ENCODE measurements at places on chromosomes 1 and 21.
A peak's percentile ranks its signal among the peaks of the same experiment; 100 is the strongest.

- H3K27me3 ChIP-seq: peaks cover 3% of the 10 kb centered on the region
- no peak for DNase-seq
- no peak overlapping the region for H3K27ac ChIP-seq
- no peaks in the 10 kb centered on the region for H3K36me3 ChIP-seq
Measured at GRCh38 chr1:48563021-48563420, 91.0 kb upstream of the SPATA6 start.

GRCh38 chr1:202203238-202204039 is 9.8 kb downstream of the LGR6 start:
- no peak overlapping the region for H3K27ac ChIP-seq
- no peak overlapping the region for H3K4me3 ChIP-seq
- no peak for DNase-seq
- no peaks in the 10 kb centered on the region for H3K36me3 ChIP-seq

DNA sequence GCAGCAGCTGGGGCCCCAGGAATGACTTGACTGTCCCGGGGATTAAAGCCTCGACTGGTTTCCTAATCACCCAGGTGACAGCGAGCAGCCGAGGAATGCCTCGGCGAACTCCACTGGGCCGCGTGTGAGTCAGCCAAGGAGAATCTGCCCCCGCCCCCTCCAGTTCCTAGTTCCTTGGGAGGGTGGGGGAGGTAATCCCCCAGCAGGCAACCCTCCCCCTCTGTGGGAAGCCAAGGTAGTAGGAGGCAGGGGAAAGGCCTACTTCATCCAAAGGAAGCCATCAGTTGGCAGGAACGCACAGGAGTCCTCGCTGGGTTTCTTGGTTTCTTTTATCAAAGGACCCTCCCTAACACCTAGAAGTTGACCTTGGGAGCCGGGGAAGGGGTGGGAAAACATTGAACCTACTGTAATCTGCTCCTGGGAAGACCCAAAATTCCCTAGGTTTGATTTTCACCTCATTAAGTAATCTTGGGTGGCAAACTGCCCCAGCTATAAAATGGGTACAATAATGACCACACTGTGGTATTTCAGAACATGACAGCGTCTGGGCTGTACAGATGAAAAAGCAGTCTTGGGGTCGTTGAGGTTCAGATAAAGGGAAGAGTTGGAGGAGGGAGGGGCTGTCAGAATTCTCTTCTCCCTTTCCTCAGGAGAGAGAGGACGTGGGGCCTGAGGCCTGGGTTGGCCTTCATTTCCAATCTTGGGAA is 1.4 kb downstream of the TENT5B start:
- peak overlapping the region; percentile 56 for H3K4me3 ChIP-seq
- H3K4me1 ChIP-seq: peaks cover 35% of the 10 kb centered on the region

DNA sequence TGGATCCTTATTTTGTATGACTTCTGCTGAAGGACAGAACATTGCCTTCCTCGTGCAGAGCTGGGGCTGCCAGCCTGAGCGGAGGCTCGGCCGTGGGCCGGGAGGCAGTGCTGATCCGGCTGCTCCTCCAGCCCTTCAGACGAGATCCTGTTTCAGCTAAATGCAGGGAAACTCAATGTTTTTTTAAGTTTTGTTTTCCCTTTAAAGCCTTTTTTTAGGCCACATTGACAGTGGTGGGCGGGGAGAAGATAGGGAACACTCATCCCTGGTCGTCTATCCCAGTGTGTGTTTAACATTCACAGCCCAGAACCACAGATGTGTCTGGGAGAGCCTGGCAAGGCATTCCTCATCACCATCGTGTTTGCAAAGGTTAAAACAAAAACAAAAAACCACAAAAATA is 27.5 kb upstream of the KDM4A start:
- peak; percentile 12 for DNase-seq
- no peaks in the 10 kb centered on the region for H3K27me3 ChIP-seq
- H3K36me3 ChIP-seq: peaks cover 57% of the 10 kb centered on the region
- H3K27ac ChIP-seq: no peak overlapping the region
- H3K4me1 ChIP-seq: no peaks in the 10 kb centered on the region

DNA sequence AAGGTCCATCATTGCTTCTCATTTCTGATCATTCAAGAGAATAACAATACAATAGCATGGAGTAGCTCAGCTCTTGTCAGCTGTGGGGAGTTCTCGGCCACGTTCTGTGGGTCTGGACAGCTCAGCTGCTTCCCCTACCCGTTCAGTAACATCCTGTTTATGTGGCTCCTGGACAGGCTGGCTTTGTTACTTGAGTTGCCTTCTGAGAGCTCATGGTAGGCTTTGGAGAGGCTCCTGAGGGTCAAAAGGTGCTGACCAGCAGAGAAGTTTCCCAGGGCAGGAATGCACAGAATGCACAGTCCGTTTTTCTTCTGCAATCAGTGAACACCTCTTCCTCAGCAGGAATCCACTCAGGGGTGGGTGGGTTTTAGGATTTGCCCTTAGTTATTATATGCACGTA is 36.0 kb downstream of the KAZN start:
- no peaks in the 10 kb centered on the region for H3K27me3 ChIP-seq
- no peaks in the 10 kb centered on the region for H3K4me1 ChIP-seq
- H3K27ac ChIP-seq: no peak overlapping the region
- H3K4me3 ChIP-seq: no peak overlapping the region
- H3K36me3 ChIP-seq: no peaks in the 10 kb centered on the region

- H3K36me3 ChIP-seq: no peaks in the 10 kb centered on the region
- no peaks in the 10 kb centered on the region for H3K4me1 ChIP-seq
- H3K4me3 ChIP-seq: no peak overlapping the region
- DNase-seq: no peak
- H3K27ac ChIP-seq: no peak overlapping the region
Measured at GRCh38 chr1:10553118-10553517, 78.4 kb downstream of the PEX14 start.

DNA sequence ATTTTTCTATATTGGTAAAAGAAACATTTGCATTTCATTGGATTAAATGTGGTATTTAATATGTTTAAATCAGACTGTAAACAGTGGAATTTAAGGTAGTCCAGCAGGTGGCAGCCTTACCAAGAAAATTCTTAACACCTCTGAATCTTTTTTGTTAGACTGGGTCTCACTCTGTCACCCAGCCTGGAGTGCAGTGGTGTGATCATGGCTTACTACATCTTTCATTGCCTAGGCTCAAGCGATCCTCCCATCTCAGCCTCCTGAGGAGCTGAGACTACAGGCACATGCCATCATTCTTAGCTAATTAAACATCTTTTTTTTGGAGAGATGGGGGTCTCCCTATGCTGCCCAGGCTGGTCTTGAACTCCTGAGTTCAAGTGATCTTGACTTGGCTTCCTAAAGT is 98.8 kb downstream of the RABGAP1L start:
- no peaks in the 10 kb centered on the region for H3K36me3 ChIP-seq
- no peaks in the 10 kb centered on the region for H3K27me3 ChIP-seq
- H3K4me1 ChIP-seq: no peaks in the 10 kb centered on the region
- no peak for DNase-seq

DNA sequence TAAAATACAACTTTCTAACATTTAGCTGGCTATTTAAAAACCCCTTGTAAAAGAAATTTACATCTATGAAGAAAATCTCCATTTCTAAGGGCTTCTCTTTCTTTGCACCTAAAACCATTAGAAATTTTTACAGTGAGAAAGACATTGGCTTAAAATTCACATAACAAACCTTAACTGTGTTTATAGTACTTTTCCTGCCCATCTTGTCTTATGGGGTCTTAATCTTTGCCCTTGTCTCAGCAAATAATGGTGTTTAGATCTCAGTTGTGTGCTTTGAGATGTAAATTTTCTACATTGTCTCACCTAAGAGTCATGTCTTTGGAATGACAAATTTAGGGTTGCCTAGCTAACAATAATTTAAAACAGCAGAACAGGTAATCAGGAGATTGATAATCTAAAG is 71.5 kb downstream of the DDAH1 start:
- H3K27ac ChIP-seq: no peak overlapping the region
- DNase-seq: no peak
- H3K36me3 ChIP-seq: no peaks in the 10 kb centered on the region
- no peaks in the 10 kb centered on the region for H3K27me3 ChIP-seq
- no peaks in the 10 kb centered on the region for H3K4me1 ChIP-seq

DNA sequence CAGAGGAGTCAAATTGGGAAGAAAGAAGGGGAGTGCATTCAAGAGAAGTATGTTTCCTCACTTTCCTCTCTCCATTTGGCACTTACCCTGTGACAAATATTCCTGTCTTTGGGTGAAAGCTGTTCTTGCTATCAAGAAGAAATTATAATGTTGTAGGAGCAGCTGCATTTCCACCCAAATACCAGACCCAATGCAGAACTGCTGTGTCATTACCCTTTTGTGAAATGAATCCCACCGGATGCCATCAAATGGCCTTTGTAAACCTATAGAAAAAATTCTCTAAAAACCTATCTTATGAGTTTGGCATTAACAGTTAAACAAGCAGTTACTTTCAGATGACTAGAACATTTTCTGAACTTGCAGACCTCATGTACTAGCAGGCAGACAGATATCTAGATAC is 16.7 kb upstream of the PALMD start:
- no peak overlapping the region for H3K4me3 ChIP-seq
- H3K27me3 ChIP-seq: no peaks in the 10 kb centered on the region

- no peaks in the 10 kb centered on the region for H3K36me3 ChIP-seq
- H3K4me3 ChIP-seq: no peak overlapping the region
- no peak for DNase-seq
Measured at GRCh38 chr1:31749785-31750735, 14.1 kb downstream of the ADGRB2 start.

DNA sequence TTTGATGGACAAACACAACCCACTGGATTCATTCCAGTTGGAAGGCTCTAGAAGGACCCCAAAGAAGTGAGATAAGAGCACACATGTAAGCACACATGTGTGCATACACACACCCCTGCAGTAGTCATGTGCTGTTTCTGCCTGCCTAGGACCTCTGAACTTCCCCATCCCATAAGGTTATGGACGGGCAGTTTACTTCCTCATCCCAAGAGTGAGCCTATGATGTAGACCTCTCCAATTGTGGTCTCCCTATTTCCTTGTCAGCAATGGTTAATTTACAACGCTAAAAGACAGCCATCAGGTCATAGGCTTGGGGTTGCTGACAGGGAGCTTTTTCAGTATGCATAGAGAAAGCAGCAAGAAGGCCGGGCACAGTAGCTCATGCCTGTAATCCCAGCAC is 15.4 kb upstream of the ADAR start:
- peaks cover 19% of the 10 kb centered on the region for H3K36me3 ChIP-seq
- no peaks in the 10 kb centered on the region for H3K27me3 ChIP-seq
- H3K27ac ChIP-seq: no peak overlapping the region
- no peak for DNase-seq
- no peak overlapping the region for H3K4me3 ChIP-seq
- peaks cover 23% of the 10 kb centered on the region for H3K4me1 ChIP-seq

DNA sequence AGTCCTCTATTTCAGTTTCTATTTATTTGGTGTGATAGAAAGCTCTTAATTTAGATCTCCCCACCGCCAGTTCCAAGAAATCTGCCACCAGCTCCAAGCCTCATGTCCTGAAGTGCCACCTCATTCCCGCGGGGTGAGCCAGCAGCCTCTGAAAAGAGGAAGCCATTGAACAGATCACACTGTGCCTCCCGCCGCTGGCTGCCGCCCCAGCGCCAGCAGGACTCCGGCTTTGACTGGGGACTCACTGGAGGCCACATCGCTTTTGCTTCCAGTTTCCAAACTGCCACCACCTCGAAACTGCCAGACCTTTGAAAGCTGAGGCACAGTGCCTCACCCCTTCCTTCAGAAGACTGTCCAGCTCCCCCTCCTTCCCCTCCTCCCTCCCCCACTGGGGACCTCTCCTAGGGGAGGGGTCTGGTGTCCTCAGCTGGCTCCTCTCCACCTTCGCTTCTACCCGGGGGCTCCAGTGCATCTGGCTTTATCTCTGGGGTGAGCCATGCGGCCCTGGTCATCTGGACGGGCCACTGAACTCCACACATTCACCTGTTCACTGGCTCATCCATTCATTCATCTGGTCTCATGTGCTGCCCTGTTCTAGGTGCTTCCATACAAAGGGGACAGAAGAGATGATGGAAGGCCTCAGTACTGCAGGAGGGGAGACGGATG is 58.9 kb downstream of the VPS26C start:
- H3K4me1 ChIP-seq: peaks cover 16% of the 10 kb centered on the region
- no peaks in the 10 kb centered on the region for H3K27me3 ChIP-seq
- H3K27ac ChIP-seq: no peak overlapping the region
- peaks cover 3% of the 10 kb centered on the region for H3K36me3 ChIP-seq
- peak; percentile 85 for DNase-seq
- no peak overlapping the region for H3K4me3 ChIP-seq

DNA sequence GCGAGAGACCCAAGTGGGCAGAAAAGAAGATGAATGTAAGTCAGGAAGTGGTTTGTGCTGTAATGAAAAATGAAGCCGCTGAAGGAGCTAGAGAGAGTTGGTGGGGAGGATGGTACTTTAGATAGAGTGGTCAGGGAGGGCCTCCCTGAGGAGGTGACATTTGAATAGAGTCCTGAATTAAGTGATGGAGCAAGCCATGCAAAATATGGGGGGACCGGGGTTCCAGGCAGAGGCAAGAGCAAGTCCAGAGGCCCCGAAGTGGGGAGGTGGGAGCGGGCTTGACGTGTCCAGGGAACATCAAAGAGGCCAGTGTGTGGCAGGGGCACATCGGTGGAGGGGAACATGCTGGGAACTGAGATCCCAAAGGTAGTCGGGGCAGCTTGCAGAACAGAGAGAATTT is 43.1 kb downstream of the OPRD1 start:
- no peak overlapping the region for H3K4me3 ChIP-seq
- H3K27me3 ChIP-seq: peaks cover 13% of the 10 kb centered on the region
- H3K4me1 ChIP-seq: no peaks in the 10 kb centered on the region
- H3K27ac ChIP-seq: no peak overlapping the region
- DNase-seq: no peak

DNA sequence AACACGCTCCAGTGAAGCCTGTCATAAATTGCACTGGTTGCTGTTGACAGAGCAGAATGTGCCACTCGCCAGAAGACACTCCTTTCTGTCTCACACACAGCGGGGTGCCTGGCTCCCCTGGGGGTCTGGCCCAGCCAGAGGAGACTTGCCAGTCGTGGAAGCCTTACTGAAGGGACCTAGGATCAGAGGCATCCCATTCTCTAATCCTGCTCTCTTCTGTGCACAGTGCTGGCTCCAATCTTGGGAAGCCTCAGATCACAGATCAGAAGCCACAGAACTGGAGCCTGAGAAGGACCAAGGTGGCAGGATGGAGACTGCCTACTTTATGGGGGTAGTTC is 1.4 kb downstream of the SLC9A1 start:
- H3K27me3 ChIP-seq: no peaks in the 10 kb centered on the region
- H3K36me3 ChIP-seq: no peaks in the 10 kb centered on the region
- peaks cover 68% of the 10 kb centered on the region for H3K4me1 ChIP-seq
- peak overlapping the region; percentile 91 for H3K27ac ChIP-seq
- no peak for DNase-seq

- DNase-seq: no peak
- H3K36me3 ChIP-seq: no peaks in the 10 kb centered on the region
- H3K4me1 ChIP-seq: no peaks in the 10 kb centered on the region
- H3K27ac ChIP-seq: no peak overlapping the region
- H3K4me3 ChIP-seq: no peak overlapping the region
Measured at GRCh38 chr1:66182551-66183178, 351.3 kb upstream of the SGIP1 start.
